ENCODE measurements at places on chromosomes 13 and 19. TPM values are rescaled to one million over a fixed set of nuclear protein-coding genes. Genes with fewer than 3 reads are reported as not detected.

The TRPC4 gene
- 0.18 TPM for total RNA-seq

The NLRP9 gene
- total RNA-seq: not detected

The CABP5 gene
- not detected for total RNA-seq

The FUT6 gene
- not detected for total RNA-seq

The ENOX1 gene
- total RNA-seq: 1.0 TPM

The ZNF486 gene
- not detected for total RNA-seq

The ADGRE1 gene
- 6.5 TPM for total RNA-seq

The CYP2B6 gene
- total RNA-seq: not detected

The FAM83E gene
- 0.13 TPM for total RNA-seq

The SLC10A2 gene
- total RNA-seq: not detected

The KLK1 gene
- not detected for total RNA-seq

The KCNRG gene
- total RNA-seq: 0.42 TPM

The RDH8 gene
- total RNA-seq: 0.28 TPM

The LILRB5 gene
- not detected for total RNA-seq

The SPPL2B gene
- 16.6 TPM for total RNA-seq

The LCP1 gene
- total RNA-seq: 0.30 TPM
